ENCODE measurements at places on chromosomes 7 and 10. TPM values are rescaled to one million over a fixed set of nuclear protein-coding genes. Genes with fewer than 3 reads are reported as not detected.

The DOCK1 gene
- total RNA-seq, result 0.16 TPM

The WEE2 gene
- total RNA-seq, result not detected

DNA sequence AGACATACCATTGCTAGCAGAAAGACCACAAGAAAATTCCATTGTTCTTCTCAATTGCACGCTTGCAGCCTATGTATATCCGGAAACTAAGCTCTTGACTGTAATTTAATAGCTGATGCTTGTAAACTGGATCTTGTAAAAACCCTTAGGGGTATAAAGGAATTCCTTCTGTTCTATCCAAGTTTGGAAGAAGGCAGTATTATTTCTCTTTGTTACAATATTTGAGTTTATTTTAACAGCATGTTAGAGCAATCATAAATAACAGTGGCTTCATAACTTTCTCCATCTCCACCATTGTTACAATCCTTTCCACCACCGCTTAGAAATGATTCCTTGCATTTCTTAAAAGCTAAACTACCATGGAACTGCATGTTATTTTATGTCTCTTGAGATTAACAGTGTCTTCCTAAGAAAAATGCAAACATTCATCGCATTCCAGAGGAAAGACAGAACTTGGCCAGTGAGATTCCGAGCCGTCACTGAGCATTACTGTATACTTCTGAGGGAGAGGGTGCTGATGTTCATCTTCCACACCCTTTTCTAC is 92.5 kb downstream of the TRIL start:
- DNase-seq, result no peak

GRCh38 chr10:23370106-23370505 is 25.5 kb upstream of the C10orf67 start:
- no peak for DNase-seq

- no peak for DNase-seq
These were observed 48.6 kb downstream of the PDSS1 start for GRCh38 chr10:26746061-26746460.

Data from CD8-positive, alpha-beta memory T cell (primary cell).